Globus pallidus (tissue), 1 donor: ENCODE measurements at places on chromosomes 4 and X.

DNA sequence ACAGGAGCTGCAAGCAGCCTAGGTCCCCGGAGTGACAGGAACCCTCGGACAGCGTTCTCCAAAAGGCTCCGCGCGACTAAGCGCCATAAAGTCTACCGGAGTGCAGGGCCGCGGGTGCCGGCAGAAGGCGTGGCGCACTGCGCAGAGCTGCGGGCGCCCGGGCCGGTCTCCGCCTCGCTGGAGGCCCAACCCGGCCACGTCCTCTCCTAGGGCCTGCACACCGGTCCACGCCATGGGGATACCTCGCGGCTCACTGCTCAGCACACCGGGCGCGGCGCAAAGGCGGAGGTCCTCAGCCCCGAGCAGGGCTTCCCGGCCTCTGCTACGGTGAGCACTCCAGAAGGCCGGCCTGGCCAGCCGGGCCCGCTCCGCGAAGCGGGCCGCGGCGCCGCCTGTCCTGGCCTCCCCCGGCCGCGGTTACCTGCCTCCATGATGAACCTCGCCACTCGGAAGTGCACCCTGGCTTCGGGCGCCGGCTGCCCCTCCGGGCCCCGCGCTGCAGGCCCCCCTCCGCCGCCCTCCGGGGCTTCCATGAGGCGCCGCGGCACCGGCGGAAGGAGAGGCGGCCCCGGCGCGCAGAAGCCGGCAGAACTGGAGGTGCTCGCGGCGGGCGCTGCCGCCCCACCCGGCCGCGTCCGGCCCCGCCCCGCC, at the start of gene CCNQ:
CCNQ (minus strand) TSS at position 599 of the 651 bp plus-strand sequence; CDS start at position 533, 66 bp downstream.
- DNase-seq, result peak; percentile 12

- DNase-seq, result no peak
Measured at GRCh38 chrX:152905081-152905420, 7.2 kb downstream of the ZNF185 start.

DNA sequence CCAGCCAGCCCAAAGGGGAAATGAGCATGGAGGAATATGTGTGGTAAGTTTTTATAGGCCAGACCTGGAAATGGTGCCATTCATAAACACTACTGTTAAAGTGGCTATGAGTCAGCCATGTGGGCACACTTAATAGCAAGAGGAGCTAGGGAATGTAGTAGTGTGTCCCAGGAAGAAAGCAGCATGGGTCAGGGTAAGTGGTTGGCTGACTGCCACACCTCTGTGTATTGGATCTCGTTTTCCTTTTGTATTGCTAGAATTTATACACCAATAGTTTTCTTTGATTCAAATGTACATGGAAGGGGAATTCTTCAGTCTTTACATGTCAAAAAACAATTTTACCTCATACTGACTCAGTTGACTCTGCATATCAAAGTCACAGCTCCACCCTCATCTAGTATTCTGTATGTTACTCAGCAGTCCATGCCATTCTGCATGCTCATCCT, 22.9 kb upstream of the SGMS2 start:
- DNase-seq, result no peak

DNA sequence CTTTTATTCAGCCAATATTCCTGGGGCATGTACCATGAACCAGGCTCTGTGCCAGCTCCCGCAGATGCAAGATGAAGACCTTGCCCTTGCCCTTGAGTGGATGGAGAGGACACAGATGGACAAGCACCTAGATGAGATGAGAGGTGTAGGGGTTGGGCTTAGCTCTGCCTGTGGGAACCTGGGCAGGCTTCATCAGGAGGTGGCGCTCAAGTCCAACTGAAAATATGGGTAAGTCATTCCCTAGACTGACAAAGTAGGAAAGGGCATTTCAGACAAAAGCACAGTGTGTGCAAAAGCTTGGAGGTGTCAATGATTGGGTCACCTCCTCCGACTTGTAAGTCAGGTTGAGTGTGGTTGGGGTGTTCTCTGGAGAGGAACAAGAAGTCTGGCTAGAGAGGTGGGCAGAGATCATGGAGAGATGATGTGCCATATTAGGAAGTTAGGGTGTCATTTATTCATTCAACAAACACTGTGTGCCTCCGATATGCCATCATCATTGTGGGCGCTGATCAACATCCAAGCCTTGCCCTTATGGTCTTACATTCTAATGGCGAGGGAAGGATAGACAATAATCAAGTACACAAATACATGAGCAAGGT, 64.6 kb downstream of the ANAPC4 start:
- DNase-seq, result peak; percentile 31

DNA sequence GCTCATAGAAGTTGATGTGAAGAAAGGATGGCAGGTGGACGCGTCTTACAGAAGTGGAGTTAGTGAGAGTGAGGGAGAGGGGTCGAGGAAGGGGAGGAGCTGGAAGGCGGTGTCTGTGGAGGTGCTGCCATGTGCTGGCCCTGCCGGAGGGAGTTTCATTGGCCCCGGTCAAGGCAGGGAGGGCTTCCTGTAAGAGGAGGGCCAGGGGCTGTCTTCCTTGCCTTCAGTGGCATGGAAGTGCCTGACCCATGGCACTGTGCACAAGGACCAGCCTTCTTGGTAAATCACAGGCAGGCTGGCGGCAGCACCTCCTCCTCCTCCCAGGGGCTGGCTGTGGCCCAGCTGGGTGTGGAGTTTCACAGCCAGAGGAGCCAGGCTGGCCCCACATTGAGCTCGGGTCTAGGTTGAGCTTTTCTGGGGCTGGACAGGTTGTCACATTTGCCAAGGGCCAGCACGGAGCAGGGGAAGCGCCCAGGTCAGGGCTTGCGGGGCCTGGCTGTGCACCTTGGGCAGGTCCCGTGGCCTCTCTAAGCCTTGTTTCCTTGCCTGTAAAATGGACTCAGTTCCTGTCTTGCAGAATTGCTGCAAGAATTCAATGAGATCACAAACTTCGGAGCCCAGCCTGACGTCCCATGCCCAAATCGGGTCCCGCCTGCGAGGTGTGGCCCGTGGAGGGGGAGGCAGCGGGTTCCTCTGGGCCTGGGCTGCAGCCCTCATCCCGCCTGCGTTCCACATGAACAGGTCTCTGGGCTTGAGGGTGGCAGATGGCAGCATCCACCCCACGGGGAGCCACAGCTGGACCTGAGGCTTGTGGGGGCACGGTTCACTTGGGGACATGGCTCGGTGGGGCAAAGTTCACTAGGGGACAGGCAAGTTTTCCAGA, 7.0 kb downstream of the HTRA3 start:
- DNase-seq, result no peak

DNA sequence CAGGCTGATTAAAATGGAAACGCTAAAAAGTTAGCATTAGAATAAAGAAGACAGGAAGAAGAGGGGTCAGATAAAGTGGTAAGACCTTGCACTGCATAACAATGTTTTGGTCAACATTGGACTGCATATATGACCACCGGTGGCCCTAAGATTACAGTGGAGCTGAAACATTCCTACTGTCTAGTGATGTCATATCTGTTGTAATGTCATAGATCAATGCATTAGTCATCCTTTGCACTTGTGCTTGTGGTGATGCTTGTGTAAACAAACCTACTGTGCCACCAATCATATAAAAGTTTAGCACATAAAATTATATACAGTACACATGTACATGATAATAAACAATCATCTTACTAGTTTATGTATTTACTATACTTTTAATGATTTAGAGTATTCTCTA, 73.0 kb downstream of the TMEM165 start:
- DNase-seq, result no peak

- DNase-seq, result no peak
Measured at GRCh38 chr4:94629837-94630236, 127.9 kb upstream of the BMPR1B start.

DNA sequence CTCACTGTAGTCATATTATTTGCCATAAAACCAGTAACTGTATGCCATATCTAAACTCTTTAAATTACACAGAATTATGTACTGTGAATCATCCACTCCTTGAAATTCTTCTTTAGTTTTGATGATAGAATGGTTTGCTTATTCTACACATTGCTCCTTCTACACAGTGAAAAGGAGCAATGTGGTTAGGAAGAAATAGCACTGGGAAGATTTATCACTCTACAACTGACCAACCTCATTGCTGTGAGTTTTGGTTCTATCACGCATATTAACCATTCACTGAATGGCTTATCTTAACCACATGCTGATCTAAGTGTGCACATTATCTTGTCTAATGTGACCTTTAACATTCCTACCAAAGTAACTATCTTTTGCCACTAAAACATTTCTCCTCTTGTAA, 415.7 kb upstream of the NDST4 start:
- no peak for DNase-seq

DNA sequence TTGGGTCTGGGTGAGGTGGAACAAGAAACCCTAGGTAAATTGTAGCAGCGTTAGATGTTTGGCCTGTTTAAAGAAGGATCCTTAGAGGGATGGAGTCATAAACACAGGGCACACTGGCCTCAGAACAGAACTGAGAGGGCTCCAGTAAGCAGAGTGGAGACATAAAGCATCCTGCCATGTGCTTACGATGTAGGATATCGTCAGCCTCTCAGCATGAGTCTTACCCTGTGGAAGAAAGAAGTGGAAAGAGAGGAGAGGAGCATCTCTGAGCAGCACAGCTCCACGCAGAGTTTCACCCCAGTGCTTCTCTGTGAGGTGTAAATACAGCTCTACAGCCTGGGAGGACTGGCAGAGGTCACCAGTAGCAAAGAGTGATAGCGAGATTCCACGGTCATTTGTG, 27.8 kb upstream of the SORBS2 start:
- DNase-seq, result no peak

DNA sequence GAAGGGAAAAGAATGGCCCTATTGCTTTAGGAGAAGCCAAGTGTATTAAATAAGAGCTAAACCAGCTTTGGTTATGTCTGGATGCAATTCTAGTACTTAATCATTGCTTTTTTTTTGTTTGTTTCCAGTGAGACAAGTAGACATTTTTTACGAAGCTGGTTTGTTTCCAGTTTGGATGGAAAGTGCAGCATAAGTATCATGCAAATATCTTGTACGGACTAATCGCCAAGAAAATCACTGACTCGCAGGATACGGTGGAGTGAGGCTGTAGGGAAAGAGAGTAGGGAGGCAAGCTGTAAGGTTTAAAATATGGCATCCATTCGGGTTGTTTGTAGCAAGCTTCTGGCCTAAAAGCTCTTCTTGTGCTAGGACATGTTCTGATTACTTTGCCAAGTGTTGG, 64.8 kb downstream of the HPGD start:
- DNase-seq, result no peak

DNA sequence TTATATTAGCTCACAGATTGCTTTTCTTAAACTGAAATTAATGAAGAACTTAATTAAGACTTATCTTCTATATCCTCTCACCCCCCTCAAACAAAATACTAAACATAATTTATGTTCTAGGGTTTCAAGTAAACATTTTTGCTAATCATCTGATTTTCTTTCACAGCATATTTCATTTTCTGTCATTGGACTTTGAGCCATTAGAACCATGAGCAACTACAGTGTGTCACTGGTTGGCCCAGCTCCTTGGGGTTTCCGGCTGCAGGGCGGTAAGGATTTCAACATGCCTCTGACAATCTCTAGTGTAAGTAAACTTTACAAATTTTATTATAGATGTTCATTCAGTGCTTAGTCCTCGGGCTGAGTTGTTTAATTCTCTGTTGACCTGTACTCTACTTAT, 3.3 kb downstream of the PDLIM5 start:
- peak; percentile 26 for DNase-seq

GRCh38 chr4:78749258-78749971, 26.7 kb upstream of the BMP2K start:
- DNase-seq, result no peak

DNA sequence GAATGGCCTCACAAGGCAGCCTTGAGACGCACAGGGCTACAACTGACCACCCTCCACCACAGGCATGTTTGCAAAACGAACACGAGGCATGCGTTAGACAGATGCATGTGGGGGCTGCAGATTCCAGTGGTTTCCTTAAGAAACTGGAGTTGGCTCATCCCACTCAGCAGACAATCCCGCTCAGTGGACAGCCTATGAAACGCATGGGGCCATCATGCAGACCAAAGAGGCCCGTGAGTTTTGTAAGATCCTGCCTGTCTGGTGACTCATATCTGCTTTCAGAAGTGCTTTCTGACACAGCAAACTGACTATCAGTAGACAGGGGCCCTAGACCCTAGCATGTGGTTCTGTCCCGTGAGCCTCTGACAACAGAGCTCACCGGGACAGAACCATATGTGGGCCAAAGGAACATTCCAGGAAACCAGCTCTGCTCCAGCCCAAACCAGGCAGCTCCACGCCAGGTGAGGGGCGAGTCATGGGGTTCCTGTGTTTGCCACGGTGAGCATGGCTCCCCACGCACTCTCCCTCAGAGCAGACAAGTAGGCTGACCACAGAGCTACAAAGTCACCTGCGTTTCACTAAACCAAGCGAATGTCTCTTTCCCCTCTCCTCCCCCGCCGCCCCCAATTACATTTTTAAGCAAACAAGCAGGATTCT, 74.4 kb downstream of the MTMR1 start:
- DNase-seq, result no peak

DNA sequence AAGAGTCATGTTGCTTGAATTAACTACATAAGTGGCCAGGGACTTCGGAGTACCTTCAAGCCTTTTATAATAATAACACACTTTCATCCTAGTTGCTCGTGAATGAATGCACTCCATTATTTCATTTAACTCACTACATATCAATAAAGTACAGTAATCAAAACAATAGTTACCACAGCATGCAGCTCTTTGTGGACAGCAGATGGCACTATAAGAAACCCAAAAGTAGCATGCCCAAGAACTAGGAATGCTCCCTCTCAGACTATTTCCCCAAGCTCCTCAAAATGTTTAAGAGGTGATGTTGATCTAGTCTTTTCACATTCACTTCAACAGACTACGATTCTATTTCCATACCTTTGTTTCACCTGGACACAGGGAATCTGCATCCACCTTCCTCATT, 500.8 kb upstream of the DIAPH2 start:
- DNase-seq, result no peak

DNA sequence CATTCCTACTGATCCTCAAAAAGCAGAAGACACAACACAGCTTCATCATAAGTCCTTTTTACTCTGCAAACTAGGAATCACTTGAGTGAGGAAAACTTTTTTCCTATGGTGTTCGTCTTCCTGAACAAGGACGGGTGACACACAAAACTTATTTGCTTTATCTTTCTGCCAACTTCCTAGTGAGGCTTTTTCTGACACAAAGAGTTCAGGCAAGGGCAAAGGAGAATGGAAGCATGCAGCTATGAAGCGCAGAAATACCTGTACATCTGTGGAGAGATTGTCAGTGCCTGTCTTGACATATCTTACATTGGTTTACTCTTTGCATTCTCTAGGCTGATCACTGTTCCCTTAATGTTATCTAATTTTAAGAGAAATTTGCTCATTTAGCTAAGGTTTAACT, 548.0 kb upstream of the IGFBP7 start:
- DNase-seq, result no peak

DNA sequence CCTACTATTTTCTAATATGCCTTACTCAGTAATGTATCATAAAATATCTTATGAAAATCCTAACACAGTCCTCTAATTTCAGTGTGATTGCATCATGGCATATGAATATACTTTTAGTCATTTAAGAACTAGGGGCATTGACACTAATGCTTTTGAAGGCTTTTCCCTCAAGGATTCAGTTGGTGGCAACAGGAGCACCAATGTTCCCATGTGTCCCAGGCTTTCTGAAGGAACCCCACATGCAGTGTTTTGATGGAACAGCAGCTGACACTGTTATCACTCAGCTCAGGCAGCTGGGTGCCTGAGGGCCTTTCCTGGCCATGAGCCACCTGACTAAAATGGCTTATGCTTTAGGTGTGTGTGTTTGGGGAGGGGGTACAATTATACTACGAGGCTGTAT, 348.3 kb downstream of the ARHGAP24 start:
- no peak for DNase-seq
